NCI-H2107 (cell line): ENCODE measurements at places on chromosomes 6 and 20.

GRCh38 chr20:9228774-9229450, 160.0 kb downstream of the PLCB4 start:
- DNase-seq: no peak

GRCh38 chr20:41006126-41006935, 22.3 kb upstream of the TOP1 start:
- DNase-seq: no peak

DNA sequence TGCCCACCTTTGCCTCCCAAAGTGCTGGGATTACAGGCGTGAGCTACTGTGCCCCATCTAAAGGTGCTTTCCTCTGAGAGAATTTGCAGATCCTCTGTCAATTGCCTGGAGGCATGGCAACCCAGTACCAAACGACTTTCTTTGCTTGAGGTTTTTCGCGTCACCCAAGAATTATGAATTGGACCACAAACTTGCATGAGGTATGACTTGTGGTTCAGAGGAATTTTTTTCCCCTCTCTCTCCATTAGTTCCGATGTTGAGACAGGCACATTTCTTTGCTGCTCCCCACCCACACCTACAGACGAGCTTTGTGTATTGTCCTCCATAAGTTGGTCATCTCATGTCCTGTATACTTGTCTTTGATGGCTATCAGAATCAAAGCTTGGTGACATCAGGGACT, 11.8 kb upstream of the SCAF8 start:
- no peak for DNase-seq

- DNase-seq: no peak
Measured at GRCh38 chr20:31630187-31630790, 7.4 kb upstream of the COX4I2 start.
